SK-N-DZ (cell line): ENCODE measurements at places on chromosomes 6 and 20.
A peak's percentile ranks its signal among the peaks of the same experiment; 100 is the strongest.

GRCh38 chr6:7917729-7918128 lies 7.1 kb upstream of the TXNDC5 start:
- no peak for DNase-seq

- no peak for DNase-seq
Measured at GRCh38 chr6:21772884-21773575, 179.5 kb downstream of the SOX4 start.

DNA sequence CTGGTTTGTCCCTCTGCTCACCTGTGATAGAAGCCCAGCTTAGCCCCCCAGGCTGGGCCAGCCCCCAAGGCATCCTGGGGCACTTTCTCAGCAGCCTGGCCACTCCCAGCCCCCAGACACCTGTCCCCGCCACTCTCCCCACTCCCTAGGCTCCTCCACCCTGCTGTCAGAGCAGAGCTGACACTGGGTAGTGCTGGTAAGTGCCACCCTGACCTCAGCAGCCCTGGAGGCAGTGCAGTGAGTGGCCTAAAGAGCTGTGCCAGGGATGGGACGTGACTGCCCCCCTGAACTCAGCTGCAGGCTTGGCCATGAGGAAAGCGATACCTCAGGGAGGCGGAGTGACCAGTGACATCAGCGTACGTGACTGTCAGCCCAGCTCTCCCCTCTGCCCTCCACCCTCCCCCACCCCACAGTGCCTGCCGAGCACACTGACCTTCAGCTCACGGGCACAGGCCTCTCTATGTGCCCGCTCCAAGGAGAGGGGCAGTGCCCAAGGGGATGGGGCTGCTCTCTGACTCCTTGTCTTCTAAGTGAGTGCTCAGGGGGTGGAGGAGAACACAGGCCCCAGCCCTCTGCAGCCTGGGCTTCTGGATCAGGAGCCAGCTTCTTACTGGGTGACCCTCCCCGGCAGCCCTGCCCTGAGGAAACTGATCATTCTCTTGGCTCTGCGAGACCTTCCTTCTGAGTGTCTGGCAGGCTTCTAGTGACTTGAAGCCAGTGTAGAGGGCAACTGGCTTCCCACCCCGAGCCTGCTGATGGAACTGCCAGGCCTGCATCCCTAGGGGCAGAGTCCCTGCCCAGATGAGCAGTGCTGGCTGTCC lies 172.7 kb downstream of the MRPL14 start:
- no peak for DNase-seq

- no peak for DNase-seq
Measured at GRCh38 chr6:92176666-92177065, 1242.7 kb downstream of the EPHA7 start.

GRCh38 chr6:111603685-111604084 lies 2.0 kb downstream of the TRAF3IP2 start:
- DNase-seq: peak; percentile 32

DNA sequence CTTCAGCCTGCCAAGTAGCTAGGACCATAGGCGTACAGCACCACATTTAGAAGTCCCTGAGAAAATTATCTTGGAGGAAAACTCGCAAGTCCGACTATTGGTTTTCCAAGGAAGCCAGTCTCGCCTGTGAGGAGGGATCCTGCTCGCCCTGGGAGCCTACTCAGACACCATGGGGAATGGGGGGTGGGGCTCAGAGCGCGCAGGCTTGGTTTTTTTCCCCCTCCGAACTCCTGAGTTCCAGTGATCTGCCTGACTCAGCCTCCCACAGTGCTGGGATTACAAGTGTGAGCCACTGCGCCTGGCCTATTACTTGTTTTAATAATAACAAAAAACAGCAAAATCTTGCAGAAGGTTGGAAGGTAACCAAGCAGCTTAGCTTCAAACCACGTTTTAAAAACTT lies 153.7 kb downstream of the OR2B2 start:
- DNase-seq: no peak
